Left kidney (tissue), 8 donors: ENCODE measurements at places on chromosomes 6 and 20. TPM values are rescaled to one million over a fixed set of nuclear protein-coding genes. Genes with fewer than 3 reads are reported as not detected.

GRCh38 chr20:33033381-33033780, 1.9 kb downstream of the BPIFB6 start:
- no peak for DNase-seq

DNA sequence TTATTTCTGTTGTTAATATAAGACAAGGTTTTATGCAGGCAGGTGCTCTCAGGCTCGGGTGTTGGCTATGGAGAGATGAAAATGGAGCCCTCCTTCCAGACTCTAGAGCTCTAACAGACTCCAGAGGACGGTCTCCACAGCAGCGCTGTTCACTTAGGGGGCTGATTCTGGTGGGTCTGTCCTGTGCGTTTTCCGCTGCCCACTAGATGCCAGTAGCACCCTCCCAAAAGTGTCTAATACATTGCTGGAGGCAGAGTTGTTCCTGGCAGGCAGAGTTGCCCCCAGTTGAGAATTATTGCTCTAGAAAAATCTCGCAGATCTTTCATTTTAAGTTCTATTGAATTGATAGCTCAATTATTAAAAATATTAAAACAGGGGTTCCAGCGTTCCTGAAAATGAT, 109.9 kb downstream of the MAP3K4 start:
- DNase-seq: no peak

- peak; percentile 78 for DNase-seq
Observed at GRCh38 chr6:53347921-53348370, 804 bp downstream of the ELOVL5 start.

- peak; percentile 94 for DNase-seq
Observed at GRCh38 chr6:116229287-116229913, 24.5 kb downstream of the TSPYL4 start.

- DNase-seq: no peak
Observed at GRCh38 chr20:23080521-23080920, 5.6 kb downstream of the CD93 start.

The PNPLA1 gene
- polyA plus RNA-seq: 2.5 TPM

The HRH3 gene
- polyA plus RNA-seq: 0.15 TPM

GRCh38 chr20:21208999-21209398, 83.1 kb downstream of the KIZ start:
- no peak for DNase-seq

- DNase-seq: no peak
Observed at GRCh38 chr6:3363296-3364025, 93.4 kb downstream of the SLC22A23 start.

DNA sequence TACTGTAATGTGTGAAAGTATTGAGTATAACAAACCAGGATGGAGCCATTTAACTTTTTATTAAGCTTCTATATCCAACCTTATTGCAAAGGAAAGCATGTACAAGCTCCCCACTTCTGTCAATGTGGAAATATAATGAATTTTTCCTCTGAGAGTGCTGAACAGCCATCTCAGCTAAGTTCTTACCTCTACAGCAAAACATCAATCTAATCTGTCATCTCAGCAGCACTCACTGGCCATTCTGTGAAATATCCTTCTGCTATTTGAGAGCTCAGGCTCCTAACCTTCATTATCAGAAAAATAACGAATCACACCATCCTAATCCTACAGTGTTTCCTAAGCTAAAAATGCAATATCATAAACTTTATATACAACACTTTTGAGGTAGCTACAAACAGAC, 194.0 kb upstream of the RNF217 start:
- no peak for DNase-seq

- no peak for DNase-seq
Observed at GRCh38 chr20:21342656-21343345, 39.7 kb downstream of the XRN2 start.

GRCh38 chr6:170206317-170206621, 84.6 kb downstream of the DLL1 start:
- DNase-seq: no peak

GRCh38 chr6:44733126-44733525, 345.6 kb downstream of the CDC5L start:
- DNase-seq: no peak

DNA sequence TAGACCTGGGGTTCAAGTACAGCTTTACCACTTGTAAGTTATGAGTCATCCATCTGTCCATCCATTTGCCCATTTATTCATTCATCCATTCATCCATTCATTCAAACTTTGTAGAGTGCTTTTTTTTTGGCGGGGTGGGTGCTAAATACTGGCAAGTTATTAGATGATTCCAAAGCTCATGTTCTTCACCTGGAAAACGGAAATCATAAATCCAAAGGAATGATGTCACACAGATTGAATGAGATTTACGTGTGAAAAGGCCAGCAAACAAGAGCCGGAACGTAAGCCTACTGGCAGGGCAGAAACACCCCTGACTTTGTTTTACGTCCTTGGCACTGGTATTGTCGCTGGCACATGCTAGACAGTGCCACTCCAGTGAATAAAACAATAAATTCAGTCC, 480.9 kb upstream of the CHD6 start:
- no peak for DNase-seq

- no peak for DNase-seq
Observed at GRCh38 chr6:129647044-129647443, 62.9 kb downstream of the ARHGAP18 start.

The LZTS3 gene
- 13.7 TPM for polyA plus RNA-seq

DNA sequence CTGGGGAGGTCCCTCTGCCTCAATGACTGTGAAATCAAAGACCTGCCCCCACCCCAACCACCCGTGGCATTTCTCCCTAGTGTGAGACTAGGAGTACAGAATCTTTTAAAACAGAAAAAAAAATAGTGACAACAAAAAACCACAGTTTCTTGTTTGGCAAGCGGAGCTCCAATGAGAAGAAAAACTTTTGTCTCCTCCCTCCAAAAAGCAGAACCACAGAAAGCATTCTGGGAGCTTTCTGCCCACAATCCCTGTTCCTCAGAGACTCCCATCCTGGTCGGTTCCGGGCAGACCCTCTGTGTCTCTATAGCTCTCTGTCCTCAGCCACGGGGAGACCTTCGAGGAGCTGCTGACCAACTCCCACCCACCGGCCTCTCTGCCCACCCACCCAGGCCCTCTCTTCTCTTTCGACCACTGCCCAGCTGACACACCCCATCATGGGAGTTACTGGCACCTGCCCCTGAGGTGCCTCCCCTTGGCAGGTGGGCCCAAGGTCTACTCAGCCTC, 4.9 kb downstream of the PREX1 start:
- DNase-seq: no peak

DNA sequence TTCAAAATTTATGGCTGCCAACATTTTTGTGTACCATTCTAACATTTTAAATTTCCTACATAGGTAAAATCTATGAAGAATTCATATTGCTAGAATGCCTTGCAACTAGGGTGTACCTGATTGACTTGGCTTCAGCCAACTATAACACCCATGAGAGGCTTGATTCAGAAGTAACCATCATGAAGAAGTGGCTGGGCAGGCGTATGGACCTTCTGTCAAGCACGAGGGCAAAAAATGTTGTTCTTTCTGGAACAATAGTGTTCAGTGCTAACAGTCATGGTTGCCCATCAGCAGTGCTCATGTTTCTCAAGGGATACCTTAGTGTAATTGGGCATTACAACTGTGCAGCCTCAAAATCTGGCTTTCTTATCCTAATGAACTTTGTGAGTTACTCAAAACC, 42.9 kb downstream of the ID4 start:
- no peak for DNase-seq

The DDR1 gene
- 167 TPM for polyA plus RNA-seq

The BACH2 gene
- 11.4 TPM for polyA plus RNA-seq

DNA sequence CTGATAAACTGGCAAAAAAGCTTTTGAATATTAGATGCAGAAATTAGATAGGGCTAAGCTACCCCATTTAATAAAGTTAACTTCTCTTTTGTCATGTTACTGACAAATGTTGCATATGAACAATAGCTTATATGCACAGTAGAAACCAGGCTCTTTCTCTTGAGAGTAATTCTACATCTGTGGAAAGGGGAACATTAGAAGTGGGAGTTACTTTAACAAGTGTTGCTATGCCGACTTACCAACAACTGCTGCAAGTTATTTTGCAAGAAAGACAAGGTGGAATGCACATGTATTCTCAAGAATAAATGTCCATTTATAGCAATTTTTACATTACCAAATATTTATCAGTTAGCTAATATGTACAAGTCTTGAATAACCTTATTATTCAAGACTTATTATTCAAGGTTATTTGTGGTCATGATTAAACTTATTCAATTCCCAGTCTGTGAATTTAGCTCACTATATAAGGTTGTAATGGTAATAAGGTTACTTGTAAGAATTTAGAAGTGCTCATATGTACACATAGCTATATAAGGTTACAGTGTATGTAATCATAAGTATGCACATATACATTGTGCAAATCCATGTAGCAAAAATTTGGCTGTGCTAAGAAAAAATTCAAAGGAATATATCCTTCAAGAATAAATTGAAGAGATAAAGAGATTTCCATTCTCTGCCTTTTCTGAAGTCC, 38.3 kb downstream of the ADGRG6 start:
- no peak for DNase-seq

DNA sequence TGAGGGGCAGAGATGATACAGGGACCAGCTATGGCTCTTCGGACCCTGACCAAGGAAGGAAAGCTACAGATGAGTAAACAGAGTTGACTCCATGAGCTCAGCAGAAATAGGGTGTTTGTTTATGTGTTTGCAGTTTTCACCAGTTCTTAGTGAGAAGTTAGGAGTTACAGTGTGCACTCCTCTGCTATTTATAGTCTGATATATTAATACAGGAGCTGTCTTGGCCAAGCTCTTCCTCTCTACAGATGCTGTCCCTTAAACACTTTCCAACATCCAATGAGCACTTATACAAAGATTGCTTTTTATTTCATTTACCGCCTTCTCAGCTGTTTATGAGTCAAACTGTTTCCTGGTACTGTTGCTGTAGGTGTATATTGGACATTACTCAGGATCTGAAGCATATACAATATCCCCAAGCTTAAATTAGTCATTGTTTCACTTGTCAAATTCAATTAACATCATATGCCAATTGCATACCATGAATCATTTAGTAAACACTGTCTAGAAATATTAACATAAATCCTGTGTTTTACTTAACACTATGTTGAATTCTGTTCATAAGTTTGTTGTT, 618.0 kb downstream of the PRKN start:
- no peak for DNase-seq

DNA sequence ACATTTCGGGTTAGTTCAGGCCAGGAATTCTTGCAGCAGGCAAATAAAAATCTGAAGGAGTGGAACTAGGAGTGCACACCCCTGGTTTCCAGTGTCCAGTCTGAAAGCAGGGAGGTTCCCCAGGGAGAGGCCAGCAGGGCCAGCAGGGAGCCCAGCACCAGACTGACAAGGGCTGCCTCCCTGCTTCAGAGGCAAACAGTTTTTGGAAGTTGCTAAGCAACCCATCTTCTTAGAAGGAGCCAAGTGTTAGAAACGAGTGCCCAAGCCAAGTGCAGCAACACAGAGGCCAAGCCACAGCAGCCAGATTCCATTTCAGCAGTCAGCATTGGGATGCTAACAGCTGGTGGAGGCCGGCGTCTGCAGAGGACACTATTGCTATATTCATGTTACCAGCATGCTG, 179.1 kb downstream of the SYNDIG1 start:
- DNase-seq: no peak

GRCh38 chr20:24381886-24382285, 87.5 kb upstream of the SYNDIG1 start:
- no peak for DNase-seq

DNA sequence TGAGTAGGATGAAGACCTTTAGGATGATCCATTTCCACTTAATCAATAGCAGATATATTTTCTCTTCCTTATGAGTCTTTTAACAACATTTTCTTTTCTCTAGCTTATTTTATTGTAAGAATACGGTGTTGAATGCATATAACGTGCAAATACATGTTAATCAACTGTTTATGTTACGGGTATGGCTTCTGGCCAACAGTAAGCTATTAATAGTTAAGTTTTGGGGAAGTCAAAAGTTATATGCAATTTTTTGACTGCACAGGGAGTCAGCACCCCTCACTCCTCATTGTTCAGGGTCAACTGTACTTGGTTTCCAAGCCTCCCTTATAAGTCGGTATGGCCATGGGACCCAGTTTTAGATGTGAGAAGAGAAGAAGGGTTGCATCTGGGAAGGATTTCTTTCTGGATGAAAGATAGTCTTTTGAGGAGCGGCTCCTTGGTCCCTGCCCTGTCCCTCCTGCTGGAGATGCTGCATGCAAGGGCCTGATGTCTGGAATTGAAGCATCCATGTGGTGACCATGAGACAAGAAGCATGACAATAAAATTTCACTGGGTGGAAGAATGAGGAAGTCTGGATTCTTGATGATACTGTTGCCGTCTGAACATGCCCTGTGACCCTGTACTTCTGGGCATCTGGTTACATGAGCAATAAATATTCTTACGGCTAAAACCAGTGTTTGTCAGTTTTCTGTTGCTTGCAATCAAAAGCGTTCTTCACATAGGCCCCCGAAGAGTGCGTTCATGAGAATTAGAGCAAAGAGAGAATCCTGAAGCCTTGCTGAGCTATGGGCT, 194.7 kb upstream of the PMEPA1 start:
- no peak for DNase-seq

The RAB44 gene
- polyA plus RNA-seq: 0.05 TPM

The RAB5IF gene
- 62.4 TPM for polyA plus RNA-seq

The GSTA4 gene
- polyA plus RNA-seq: 116 TPM

- no peak for DNase-seq
Observed at GRCh38 chr20:23564927-23565326, 3.4 kb downstream of the CST9L start.

- DNase-seq: no peak
Observed at GRCh38 chr20:57744206-57744605, 34.4 kb upstream of the PMEPA1 start.

The SMLR1 gene
- polyA plus RNA-seq: 1.9 TPM

The KDM1B gene
- 20.9 TPM for polyA plus RNA-seq

- DNase-seq: no peak
Observed at GRCh38 chr6:56827908-56828649, 126.8 kb upstream of the BEND6 start.

DNA sequence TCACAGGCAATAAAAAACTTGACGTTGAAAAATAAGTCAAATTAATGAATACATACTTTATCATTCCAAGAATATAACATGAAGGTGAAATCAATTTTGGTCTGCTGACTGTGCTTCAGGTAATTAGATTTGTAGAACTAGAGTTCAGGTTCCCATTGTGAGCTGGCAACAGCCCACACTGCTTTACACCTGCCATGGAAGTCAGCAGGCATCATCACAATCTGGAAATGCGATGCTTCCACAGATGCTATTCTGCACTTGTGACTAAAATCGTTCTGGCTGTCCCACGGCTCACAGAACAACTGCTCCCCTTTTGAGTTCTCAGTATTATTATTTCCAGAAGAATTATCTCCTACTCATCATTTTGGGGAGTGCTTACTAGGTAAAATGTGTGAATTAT, 62.6 kb upstream of the THEMIS start:
- no peak for DNase-seq

DNA sequence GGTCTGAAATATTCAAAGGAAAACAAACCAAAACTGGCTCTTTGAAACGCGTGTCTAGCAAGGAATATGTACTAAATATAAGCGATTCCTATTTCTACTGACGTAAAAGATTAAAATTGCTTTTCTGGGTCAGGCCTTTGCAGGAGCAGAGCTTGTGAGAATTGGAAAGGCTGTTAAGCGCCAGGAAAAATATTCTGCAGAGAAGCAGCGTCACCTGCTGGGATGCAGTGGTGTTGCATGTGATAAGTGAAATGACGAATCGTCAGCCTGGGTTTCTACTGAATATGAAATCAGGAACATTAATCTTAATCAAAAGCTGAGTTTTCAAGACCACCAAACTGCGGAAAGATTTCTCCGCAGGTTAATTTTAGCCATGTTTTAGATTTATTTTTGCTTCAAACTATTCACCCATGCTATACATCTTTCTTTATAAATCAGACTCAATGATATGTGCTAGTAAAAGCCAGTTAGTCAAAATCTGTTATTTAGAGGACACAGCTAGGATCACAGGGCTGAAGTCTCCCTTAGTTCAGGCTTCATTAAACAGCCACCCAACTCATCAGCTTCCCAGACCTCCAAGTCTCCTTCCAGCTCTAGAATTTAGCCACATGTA, 67.4 kb downstream of the ALDH8A1 start:
- peak; percentile 72 for DNase-seq
